Stimulated activated CD8-positive, alpha-beta memory T cell treated with anti-CD3 and anti-CD28 coated beads, Interleukin-2, amount 100 ng/mL, for 1 hour (primary cell): ENCODE measurements at places on chromosomes 16 and 17.

GRCh38 chr17:61574542-61575351 lies 16.3 kb downstream of the NACA2 start:
- DNase-seq, result no peak

GRCh38 chr17:38442548-38442947 lies 14.3 kb downstream of the ARHGAP23 start:
- DNase-seq, result no peak

DNA sequence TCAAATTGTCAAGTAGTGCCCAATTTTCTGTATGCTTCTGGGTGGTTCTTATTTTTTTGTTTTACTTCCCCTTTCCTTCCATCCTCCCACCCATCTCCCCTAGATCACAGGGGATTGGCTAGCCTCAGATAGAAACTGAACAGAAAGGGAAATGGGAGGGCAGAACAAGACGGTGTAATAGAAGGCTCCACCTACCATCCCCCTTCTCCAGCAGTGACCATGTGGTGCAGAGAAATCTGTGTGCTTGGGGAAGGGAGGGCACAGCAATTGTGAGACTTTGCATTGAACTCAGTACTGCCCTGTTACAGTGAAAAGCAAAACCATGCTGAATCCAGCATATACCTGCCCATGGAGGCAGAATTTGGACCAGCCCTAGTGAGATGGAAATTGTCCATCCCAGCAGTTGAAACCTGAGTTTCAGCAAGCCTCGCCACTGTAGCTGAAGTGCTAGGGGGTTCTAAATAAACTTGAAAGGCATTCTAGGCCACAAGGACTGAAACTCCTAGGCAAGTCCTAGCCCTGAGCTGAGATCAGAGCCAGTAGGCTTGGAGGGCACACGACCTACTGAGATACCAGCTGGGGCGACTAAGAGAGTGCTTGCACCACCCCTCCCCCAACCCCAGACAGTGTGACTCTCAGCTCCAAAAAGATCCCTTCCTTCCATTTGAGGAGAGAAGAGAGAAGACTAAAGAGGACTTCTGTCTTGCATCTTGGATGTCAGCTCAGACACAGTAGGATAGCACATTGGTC lies 5.2 kb downstream of the SLFN11 start:
- DNase-seq, result no peak

- DNase-seq, result no peak
These were observed 18.3 kb downstream of the TEKT3 start for GRCh38 chr17:15323131-15323530.
